ENCODE measurements at places on chromosomes 7 and 10.

- no peak for DNase-seq
These were observed 47.3 kb upstream of the CNPY1 start for GRCh38 chr7:155593461-155594162.

GRCh38 chr7:84452618-84453017 is 258.0 kb upstream of the SEMA3A start:
- DNase-seq: no peak

DNA sequence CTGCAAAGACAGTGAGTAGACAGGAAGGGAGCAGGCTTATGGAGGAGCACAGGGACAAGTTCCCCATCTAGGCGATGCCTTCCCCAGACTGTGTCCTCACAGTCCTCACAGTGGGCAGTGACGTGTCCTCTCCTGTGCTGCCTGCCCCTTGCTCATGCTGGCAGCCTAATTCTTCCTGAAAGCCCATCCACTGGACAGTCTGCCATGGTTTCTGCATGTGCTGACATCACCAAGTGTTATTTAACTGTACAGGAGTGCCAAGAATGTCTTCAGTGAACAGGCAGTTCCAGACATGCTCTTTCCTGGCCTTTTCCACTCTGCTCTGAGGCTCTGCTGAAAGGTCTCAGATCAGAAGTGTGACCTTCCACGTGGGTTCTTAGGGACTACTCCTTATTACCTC is 54.1 kb downstream of the ZNF248 start:
- no peak for DNase-seq

DNA sequence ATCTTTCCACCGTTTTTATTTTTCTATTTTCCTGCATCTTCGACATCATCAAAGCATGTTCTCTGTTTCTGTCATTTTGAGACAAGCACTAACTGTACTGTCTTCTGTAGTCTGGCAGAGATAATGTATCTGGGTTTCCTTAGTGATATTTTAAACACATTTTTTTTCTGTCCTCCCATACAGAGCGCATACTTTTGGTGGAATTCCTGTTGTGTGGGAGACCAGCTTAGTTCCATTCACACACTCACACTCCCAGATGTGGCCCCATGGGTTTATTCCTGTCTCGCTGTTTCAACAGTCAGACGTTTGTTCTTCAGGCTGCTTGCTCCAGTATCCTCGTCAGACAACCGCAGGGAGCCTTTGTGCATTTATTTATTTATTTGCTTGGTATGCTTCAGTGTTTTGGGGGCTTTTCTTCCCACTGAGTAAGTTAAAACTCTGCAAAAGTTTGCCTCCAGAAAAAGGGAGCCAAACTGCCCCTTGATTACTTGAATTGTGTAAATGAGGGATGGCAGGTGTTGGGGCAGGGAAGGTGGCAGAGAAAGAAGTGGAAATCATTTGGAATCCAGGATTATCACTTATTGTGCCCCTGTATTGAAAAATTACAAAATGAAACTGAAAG is 456.8 kb upstream of the KLF6 start:
- DNase-seq: no peak

DNA sequence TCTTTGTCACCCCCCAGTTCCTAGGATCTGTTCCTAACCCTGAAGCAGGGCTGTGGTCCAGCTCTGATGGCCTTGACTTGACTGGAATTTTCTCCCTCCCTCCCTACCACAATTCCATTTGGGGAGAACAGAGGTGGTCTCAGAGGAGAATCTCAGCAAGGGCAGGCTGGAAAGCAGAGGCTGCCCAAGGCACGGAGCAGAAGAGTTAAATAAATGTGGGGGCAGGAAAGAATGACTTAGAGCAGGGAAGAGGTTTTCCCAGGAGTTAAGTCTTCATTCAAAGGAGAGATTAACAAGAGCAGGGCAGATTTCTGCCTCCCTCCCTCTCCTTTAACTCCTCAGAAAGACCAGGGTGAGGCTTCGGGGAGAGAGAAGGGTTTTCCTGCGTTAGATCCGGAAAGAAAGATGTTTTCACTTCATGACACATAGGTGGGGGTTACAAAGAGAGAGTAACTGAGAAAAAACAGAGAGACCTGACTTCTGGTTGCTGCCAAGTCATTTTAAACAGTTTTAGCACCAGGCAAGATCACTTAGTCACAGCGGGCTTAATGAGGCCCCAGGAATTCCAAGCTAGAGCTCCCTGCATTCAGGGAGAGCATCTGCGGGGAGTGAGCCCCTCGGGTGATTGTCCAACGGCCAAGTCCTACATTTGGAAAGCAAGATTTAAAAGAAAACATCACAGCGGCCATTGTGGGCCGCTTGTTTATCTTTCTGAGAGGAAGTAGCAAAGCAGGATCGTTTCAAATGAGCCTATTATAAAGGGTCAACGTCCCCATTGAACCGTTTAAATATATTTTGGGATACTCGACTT is 78.7 kb downstream of the ARHGAP22 start:
- no peak for DNase-seq

GRCh38 chr7:45922810-45923209 is 1.7 kb upstream of the IGFBP3 start:
- no peak for DNase-seq

DNA sequence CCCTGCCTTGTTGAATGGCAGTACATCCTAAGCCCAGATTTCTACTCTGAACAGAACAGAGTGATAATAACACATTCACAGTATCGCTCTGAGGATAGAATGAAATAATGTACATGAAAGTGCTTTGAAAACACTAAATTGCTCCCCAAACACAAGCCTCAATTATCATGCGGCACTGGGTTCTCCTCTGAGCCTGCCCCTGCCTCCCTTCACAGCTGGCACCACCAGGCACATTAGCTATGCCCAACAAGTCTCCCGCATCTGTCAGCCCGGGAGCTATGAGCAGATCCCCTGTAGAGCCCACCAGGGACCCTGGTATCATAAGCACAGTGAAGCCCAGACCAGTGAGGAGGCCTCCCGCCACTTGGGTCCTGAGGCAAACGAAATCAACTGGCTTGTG is 405.5 kb downstream of the GRID1 start:
- no peak for DNase-seq

DNA sequence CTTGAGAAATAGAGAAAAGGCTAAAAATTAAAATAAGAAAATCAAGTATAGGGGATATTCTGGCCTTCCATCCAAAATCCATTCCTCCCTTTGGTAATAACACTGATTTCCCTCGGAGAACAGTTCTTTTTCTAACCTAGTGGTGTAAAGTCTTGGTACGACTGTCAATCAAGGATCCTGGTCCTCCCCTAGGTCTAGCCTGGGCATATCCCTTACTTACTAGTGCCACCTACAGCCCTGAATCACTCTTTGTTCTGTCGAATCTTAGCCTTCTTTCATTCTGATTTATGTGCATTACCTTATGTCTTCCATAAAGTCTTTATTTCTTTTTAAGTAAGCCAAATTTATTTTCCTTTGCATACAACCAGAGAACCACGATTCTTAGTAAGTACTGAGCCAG is 298.7 kb upstream of the LRRTM3 start:
- DNase-seq: no peak

- no peak for DNase-seq
These were observed 4.6 kb upstream of the USP6NL start for GRCh38 chr10:11616021-11616420.

- DNase-seq: no peak
These were observed 58.6 kb downstream of the PROSER2 start for GRCh38 chr10:11881477-11882417.

DNA sequence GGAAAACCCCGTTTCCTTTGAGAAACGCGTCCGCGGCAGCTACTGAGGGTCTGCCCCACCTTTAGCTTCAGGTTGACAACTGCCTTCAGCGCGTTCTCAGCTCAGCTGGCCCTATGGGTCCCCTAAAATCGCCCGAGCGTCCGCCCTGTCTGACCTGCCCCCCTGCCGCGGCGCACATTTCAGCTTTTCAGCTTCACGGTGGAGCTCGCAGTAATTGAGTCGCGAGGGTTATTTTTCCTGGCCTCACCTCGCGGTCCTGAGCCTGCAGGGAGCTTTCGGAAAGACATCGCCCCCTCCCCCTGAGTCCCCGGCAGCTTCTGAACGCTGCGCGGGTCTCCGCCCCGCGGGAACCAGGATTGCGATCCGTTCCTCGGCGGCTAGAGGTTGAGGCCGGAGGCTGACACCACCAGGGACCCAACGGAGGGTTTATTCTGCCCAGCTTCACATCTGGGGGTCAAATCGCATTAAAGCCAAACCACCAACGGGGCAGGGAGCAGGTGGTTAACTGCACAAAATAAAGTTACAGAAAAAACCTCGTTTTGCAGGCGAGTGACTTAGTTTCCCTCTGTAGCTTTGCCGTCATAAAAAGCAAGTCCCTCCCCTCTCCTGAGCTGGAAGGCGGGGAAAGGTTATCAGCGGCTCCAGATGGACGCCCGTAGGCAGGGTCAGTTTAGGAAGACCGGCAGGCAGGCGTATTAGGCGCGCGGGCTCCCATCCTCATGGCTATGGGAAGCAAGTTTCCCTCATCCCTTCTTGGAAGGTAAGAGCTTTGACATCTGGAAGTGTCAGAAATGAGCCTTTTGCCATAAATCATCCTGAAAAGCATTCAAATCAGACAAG is 11.0 kb downstream of the TWIST1 start:
- no peak for DNase-seq

GRCh38 chr10:35257057-35257983 is 79.0 kb upstream of the CCNY start:
- DNase-seq: no peak

DNA sequence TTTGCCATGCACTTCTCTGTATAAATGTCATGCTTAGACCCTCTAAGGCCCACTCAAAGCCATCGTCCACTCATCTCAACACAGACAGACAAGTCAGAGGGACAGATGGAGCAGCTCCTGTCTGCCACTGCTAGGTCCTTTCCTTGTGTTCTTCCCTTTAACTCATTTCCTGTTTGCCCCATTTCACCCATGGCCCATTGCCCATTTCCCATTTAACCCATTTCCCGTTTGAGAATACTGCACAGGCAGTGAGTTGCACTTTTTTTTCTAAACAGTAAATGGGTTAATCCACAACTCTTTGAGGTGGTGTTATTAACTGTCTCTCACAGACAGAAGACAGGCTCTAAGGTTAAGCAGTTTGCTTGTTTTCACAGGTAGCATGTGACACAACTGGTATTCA is 179.3 kb downstream of the NPSR1 start:
- DNase-seq: no peak

- DNase-seq: no peak
These were observed 27.6 kb downstream of the SGPL1 start for GRCh38 chr10:70843333-70843732.

- DNase-seq: no peak
These were observed 109.6 kb upstream of the STARD3NL start for GRCh38 chr7:38068461-38068860.

DNA sequence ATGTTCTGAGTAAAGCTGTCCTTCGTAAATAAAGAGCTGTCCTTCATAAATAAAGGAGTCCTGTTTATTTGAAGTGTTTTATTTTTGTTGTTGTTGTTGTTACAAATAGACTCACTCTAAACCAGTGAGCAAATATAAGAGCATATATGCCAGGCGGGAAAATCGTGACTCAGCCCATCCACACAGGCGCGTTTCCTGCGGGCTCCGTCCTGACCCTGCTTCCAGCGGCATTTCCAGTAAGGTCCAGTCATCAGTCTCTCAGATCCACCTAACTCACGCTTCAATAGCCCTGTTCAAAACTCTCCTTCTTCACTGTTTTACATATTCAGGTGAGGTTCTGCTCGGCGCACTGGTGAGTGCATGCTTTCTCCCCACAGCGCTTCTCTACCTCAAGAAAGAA is 277.2 kb upstream of the ADARB2 start:
- no peak for DNase-seq

- DNase-seq: no peak
These were observed 59.4 kb downstream of the EBLN1 start for GRCh38 chr10:22158426-22158825.

DNA sequence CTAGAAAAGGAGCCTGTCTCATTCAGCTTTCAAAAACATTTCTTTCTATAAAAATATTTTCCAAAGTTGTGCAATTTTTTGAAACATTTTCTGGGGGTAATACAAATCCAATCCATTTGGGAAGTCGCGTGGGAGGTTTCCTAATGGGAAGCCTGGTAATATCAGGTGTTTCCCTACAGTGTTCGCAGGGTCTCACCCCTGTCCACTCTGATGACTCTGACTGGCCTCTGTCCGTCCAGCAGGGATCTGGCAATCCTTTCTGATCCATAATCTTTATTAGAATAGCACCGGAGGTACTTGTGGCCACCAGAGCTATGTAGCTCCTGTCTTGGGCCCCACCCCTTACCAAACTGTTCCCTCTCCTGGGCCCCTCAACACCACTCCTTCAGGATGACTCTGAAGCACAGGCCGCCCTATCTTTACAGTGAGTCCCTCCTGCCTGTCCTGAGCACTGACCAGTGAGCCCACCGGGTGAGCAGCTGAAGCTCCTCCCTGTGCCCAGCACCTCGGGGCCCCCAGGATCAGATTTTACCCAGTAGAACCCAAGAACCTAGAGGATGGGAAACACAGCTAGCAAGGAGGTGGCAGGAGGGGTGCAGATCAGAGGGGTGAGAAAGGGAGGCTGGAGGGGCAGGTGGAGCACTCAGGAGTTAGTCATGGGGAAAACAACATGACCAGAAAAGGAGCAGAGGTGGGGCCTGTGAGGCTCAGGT is 84.8 kb downstream of the PTPRE start:
- DNase-seq: no peak

DNA sequence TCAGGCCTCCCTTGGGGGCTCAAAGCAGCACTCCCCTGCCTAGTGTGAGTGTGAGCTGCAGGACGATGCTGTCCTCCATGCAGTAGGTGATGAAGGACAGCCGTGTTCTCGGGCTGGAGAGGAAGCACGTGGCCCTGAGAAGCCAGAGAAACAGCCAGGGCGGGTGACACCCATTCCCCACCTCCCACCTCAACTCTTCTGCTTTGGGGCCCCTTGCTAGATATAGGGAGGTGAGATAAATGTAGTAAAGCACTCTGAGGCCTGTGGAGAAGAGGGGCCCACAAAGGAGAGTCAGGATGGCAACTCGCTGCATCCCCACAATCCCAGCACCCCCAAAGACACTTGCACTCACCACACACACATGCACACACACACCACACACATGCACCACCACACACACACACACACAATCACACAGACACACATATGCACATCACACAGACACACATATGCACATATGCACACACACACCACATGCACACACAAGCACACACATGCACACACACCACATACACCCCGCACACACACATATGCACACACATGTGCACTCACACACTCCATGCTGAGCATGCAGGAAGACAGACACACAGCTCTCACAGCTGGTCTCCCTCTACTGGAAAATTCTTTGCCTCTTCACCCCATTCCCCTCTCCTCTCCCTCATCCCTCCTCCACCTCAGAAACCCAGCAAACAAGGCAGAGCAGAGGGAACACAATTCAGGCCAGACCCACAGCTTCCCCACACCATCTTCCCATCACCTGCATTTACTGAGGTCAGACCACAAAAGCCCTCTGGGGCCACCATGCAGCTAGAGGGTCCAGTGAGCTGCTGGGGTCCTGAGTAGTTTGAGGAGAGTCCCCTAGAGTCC is 30.5 kb downstream of the ANXA8 start:
- no peak for DNase-seq
